Frontal cortex (tissue), 4 donors: ENCODE measurements at places on chromosomes 1 and 21. TPM values are rescaled to one million over a fixed set of nuclear protein-coding genes. Genes with fewer than 3 reads are reported as not detected.

MYOC gene
- under 0.01 TPM for total RNA-seq

RAB42 gene
- total RNA-seq, result 1.2 TPM

SYT6 gene
- total RNA-seq, result 12.6 TPM

TBX19 gene
- total RNA-seq, result 0.41 TPM

DNASE2B gene
- not detected for total RNA-seq

DDAH1 gene
- 45.2 TPM for total RNA-seq

INSRR gene
- under 0.01 TPM for total RNA-seq
